DMS153 (cell line): ENCODE measurements at places on chromosomes 5 and 9.

DNA sequence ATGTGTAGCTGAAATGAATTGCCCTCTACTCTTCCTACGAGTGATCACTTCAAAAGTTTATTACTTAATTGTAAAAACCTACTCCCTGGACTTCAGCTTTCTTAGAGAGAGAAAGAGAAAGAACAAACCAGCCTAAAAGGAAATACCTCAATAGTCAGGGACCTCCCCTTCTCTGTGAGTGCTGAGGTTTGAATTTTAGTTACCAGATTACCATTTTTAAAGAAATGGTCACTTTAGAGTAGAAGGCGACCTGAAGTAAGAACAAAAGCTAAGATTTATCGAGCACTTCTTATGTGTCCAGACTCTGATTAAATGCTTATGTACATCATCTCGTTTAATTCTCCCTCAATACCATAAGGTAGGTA lies 11.3 kb downstream of the RAPGEF1 start:
- no peak for DNase-seq

GRCh38 chr5:118984602-118985001 lies 3.7 kb downstream of the DTWD2 start:
- no peak for DNase-seq

- DNase-seq, result no peak
These were observed 509 bp downstream of the LVRN start for GRCh38 chr5:115962565-115963402.

GRCh38 chr9:98784831-98785806 lies 11.2 kb downstream of the ANKS6 start:
- DNase-seq, result no peak

- no peak for DNase-seq
These were observed 379.6 kb downstream of the MLLT3 start for GRCh38 chr9:20242510-20243189.

GRCh38 chr5:97022898-97023297 lies 87.0 kb downstream of the LNPEP start:
- DNase-seq, result no peak

GRCh38 chr5:9632495-9632894 lies 2.3 kb upstream of the TAS2R1 start:
- no peak for DNase-seq

DNA sequence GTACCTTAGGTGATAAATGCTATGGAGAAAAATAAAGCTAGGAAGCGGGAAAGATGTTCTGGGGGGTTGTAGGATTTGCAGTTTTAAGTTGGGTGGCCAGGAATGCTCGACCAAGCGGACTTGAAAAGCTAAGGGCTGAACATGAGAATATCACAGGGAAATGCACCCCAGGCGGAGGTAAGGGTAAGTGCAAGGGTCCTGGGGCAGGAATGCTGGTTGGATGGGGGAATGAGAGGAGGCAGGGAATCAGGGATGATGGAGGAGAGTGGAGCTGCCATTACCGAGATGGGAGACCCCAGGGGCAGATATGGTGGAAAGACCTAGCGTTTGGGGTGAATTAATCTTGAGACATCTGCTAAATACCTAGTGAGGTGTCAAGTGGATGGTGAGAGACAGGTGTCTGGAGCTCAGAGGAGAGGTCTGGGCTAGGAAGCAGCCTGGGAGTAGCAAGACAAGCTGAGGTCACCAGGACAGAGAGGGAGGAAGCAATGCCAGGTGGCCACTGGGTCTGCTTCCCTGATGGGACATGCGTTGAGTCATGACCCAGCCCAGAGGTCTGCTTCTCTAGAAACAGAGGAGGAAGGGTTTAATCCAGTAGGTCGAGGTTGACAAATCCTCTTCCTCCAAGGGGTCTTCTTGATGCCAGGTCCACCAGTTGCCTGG lies 77.7 kb upstream of the ASS1 start:
- no peak for DNase-seq

GRCh38 chr9:15310107-15310850 lies 3.3 kb upstream of the TTC39B start:
- DNase-seq, result no peak
